Astrocyte of the spinal cord (primary cell): ENCODE measurements at places on chromosomes 3 and 15.

DNA sequence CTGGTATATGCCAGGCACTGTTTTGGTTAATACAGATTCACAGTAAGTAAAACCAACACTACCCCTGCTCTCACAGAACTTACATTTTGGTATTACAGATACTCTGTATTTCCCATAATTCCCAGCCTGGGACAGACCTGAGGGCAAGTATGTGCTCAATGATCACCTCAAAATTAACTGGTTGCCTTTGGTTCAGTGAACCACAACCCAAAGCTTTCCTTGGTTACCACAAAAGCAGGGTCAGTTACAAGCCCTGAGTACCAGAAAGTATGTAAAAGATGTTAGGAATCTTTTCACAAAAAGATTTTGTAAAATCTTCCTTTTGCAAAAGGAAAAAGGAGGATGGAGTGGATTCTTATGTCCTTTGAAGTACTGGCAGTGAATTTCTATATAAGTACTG is 72.2 kb upstream of the GUCA1C start:
- DNase-seq: no peak

DNA sequence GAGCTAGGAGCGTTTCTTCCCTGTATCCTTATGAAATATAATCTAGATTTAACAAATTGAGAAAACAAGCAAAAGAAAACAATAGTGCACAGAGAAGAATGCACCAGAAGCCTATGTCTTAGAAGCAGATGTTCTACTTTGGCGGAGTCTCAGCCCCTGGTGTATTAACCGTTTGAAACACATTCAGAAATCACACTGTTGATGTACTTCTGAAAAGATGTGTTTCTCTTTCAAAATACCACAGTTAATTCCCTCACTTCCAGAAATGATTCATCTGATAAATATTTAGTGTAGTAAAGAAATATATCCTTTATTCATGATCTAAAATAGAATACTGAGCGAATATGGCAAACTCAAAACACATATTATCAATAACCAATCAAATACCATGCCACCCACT is 77.7 kb downstream of the CBLB start:
- peak; percentile 77 for DNase-seq

GRCh38 chr15:91385311-91385710 is 285.3 kb downstream of the SV2B start:
- DNase-seq: peak; percentile 70

DNA sequence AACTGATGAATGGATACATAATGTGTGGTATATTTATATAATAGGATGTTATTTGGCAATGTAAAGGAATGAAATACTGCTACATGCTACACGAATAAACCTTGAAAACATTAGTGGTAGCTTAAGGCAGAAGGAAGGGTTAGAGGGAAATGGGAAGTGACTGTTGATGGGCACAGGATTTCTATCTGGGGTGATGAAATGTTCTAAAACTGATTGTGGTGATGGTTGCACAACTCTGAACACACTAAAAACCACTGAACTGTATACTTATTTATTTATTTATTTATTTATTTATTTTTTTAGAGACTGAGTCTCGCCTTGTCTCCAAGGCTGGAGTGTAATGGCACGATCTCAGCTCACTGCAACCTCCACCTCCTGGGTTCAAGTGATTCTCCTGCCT is 24.8 kb upstream of the SHISA5 start:
- DNase-seq: no peak

- DNase-seq: no peak
These were observed 32.2 kb downstream of the ARMC8 start for GRCh38 chr3:138219255-138219654.

- DNase-seq: no peak
These were observed 230.9 kb upstream of the CD96 start for GRCh38 chr3:111311126-111311525.

DNA sequence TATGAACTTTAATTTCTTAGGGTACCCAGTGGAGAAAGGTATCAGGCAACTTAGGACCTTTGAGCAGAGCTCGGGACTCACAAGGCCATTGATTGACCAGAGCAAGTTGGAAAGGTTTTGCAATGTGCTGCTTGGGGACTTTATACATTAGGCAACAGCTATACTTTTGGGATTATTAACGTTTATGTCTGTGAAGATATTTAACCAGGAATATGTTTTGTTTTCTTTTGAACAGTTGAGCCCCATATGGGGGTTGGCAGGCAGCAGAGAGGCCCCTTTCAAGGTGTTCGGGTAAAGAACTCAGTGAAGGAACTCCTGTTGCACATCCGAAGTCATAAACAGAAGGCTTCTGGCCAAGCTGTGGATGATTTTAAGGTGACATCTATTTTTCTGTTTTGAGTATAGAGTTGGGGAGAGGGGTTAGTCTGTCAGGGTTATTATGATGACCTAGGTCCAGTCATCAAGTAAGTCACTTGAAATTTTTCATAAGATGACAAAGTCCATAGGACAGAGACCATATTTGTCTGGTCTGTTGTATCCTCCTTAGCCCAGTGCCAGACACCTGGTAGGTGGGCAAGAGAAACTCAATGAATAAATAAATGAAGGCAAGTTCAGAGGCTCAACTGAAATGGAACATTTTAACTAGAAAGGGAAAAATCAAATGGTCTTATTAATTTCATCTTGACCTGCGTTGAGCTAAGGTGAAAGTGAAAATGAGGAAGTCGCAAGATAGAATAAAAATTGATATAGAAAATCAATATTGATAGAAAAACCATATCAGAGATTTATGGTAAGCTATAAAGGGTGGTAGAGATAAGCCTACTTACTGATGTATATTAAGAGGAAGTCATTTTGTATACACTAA is 2.8 kb downstream of the NFKBIZ start:
- DNase-seq: no peak

- no peak for DNase-seq
These were observed 123.5 kb upstream of the TBL1XR1 start for GRCh38 chr3:177320765-177321247.

- DNase-seq: no peak
These were observed 243.4 kb downstream of the NTRK3 start for GRCh38 chr15:88013111-88013510.

- DNase-seq: no peak
These were observed 69.8 kb upstream of the BOC start for GRCh38 chr3:113141543-113141942.

DNA sequence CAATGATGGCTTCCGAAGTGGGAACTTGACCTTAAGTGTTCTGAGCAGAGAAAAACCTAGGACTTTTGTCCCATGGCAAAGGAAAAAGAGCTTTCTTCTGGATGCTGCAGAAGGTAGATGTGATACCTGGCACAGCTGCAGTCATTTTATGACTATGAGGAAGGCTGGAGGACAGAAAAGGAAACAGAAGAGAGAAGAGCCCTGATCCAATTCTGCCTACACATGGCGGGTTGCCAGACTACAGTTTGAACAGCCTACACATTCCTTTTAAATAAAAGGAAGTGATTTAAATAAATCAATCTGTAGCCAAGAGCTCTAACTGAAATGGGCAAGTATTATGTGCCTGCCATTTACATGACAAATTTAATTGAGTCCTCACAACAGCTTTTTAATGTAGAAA is 43.6 kb upstream of the CHRNB4 start:
- DNase-seq: no peak

DNA sequence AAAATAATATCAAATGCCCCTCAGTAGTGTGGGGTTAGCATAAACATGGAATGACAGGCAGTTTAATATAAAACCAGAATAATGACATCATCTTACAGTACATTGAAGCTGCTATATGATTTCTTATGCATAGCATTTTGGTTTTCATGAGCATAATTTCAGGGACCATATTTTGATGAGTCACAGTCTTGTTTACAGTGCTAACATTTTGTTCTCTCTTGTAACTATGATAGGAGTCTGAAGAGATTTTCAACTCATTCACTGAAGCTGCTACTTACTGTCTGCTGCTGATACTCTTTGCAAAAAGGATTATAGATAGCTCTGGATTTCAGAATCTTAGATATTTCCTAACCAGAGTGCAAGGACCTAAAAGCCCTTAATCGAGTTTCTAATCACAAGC is 92.6 kb upstream of the CCDC54 start:
- peak; percentile 50 for DNase-seq

GRCh38 chr3:61008153-61008997 is 242.9 kb downstream of the FHIT start:
- no peak for DNase-seq

- DNase-seq: no peak
These were observed 221.9 kb downstream of the LRRN1 start for GRCh38 chr3:4021162-4021561.

DNA sequence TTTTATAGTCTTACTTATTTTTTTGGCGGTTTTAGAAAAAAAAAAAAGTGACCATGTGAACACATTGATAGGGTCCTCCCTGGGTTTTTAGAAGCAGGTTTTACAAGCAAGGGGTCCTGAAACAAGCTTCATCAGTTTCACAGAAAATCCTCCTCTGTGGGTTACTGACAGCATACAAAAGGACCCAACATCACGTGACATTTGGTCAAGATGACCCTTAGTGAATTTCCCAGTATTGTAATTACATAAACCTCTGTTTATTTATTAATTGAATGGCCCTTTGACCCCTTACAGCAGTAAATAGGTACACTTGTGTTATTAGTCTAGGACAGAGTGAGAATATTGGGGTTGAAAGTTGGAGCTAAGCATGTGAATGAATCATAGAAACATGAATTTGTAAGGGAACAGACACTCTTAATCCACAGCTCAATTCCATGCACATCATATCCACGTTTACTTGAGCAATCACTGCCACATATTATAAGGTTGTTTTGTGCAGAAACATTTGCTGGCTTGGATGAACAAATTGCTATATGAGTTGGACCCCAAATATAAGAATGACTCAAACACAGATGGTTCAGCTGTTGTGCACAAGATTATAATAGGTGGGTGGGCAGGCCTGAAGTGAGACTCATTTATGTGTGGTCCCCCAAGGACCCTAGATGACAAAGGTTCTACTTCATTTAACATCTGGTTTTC is 137.5 kb downstream of the ZNF385D start:
- DNase-seq: no peak

- DNase-seq: peak; percentile 71
These were observed 623 bp downstream of the ZNF639 start for GRCh38 chr3:179323197-179324110.
